ENCODE measurements at places on chromosomes 7 and 10. TPM values are rescaled to one million over a fixed set of nuclear protein-coding genes. Genes with fewer than 3 reads are reported as not detected.

Gene AGAP9
- 3.3 TPM for total RNA-seq

GRCh38 chr10:104260775-104261115 lies 6.1 kb downstream of the GSTO1 start:
- no peaks in the 10 kb centered on the region for H3K27me3 ChIP-seq
- H3K36me3 ChIP-seq = peaks cover 63% of the 10 kb centered on the region
- peak overlapping the region; percentile 61 for H3K4me3 ChIP-seq
- H3K27ac ChIP-seq = peak overlapping the region; percentile 82
- DNase-seq = peak; percentile 60

- peak overlapping the region; percentile 94 for H3K4me3 ChIP-seq
- peaks cover 56% of the 10 kb centered on the region for H3K4me1 ChIP-seq
- peaks cover 44% of the 10 kb centered on the region for H3K36me3 ChIP-seq
- H3K27me3 ChIP-seq = peaks cover 13% of the 10 kb centered on the region
- peak overlapping the region; percentile 88 for H3K27ac ChIP-seq
Observed at GRCh38 chr10:103659674-103660363, 166.3 kb downstream of the NEURL1 start.

GRCh38 chr10:102837230-102837721 lies at the start of gene CYP17A1:
Gene CYP17A1 (minus strand): TSS chr10:102837413. CDS start chr10:102837361, 52 bp downstream.
- H3K36me3 ChIP-seq = peaks cover 21% of the 10 kb centered on the region
- no peak for DNase-seq
- no peak within 1 kb of the TSS for H3K4me3 ChIP-seq
- no peak within 1 kb of the TSS for H3K27ac ChIP-seq
- H3K4me1 ChIP-seq = peaks cover 13% of the 10 kb centered on the region

Gene TMEM254
- 12.8 TPM for total RNA-seq

DNA sequence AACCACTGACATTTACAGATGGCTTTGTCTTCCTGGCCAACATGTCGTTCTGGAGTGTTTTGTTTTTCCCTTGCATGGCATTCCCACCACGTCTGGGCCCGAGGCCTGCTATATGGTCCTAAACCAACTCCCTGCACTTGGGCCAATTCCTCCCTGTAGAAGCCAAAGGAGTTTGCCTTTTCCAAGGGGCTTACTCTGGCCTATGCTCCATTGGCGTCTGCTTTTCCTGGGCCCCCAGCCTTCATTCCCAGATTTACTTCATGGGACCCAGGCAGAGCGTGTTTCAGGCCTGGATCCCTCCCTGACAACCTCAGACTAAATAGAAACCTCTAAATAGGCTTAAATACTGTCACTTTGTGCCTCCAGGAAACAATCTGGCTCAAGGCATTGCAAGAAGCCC lies 60.7 kb downstream of the MINDY4 start:
- no peaks in the 10 kb centered on the region for H3K4me1 ChIP-seq
- DNase-seq = no peak
- H3K27me3 ChIP-seq = peaks cover 11% of the 10 kb centered on the region
- H3K36me3 ChIP-seq = peaks cover 40% of the 10 kb centered on the region

Gene DHTKD1
- 13.8 TPM for total RNA-seq

DNA sequence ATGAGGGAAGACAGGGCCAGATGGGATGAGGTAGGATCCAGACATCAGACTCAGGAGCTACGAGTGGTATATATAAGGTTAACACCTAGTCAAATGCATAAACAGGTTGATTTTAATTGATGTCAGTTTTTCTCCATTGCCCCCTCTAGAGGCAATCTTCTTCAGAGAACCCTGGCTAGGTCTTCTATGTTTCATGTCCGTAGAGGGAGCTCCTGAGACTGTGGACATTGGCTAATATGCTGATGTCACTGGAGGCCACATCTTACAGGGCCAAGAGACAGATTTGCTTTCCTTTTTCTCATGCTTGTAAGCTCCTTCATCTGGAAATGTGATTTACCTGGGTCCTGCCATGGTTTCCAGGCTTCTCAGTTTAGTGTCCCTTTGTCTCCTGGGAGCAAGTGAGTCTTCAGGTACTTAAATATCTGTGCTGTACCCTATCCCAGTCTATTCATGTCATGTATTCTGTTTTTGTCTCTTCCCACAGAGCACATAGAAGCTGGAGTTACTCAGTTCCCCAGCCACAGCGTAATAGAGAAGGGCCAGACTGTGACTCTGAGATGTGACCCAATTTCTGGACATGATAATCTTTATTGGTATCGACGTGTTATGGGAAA lies 161.6 kb upstream of the PRSS1 start:
- H3K4me3 ChIP-seq = no peak overlapping the region
- H3K36me3 ChIP-seq = no peaks in the 10 kb centered on the region
- H3K27ac ChIP-seq = peak overlapping the region; percentile 69
- no peaks in the 10 kb centered on the region for H3K27me3 ChIP-seq
- peak; percentile 81 for DNase-seq

Gene DEPP1
- 0.78 TPM for total RNA-seq

Gene CPED1
- 99.8 TPM for total RNA-seq

DNA sequence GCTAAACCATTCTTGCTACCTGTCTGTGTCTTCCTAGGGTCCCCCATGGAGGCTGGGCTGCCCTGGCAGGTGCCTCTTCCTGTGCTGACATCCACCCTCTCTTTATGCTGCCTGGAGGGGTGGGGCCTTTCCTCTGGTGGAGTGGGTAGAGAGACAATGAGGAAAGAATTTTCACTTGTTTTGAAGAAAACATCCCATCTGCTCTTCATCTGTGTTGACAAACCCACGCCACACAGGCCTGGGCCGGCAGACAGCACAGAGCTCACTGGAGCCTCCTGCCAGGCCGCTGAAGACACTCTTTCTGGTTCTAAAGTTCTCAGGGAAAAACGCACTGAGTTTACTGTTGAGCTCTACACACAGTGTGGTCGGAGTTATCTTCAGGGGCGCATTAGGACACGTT lies 328.2 kb downstream of the GLRX3 start:
- no peak overlapping the region for H3K27ac ChIP-seq
- no peak for DNase-seq
- peaks cover 4% of the 10 kb centered on the region for H3K27me3 ChIP-seq
- H3K4me1 ChIP-seq = no peaks in the 10 kb centered on the region
- H3K4me3 ChIP-seq = no peak overlapping the region

- H3K27ac ChIP-seq = no peak overlapping the region
- H3K4me1 ChIP-seq = no peaks in the 10 kb centered on the region
- H3K4me3 ChIP-seq = no peak overlapping the region
Observed at GRCh38 chr7:15033039-15033438, 130.5 kb upstream of the DGKB start.

Gene STEAP4
- total RNA-seq = not detected

Gene KIF20B
- 15.4 TPM for total RNA-seq

GRCh38 chr10:129057856-129058663 lies 409.0 kb upstream of the MGMT start:
- H3K27ac ChIP-seq = no peak overlapping the region
- H3K36me3 ChIP-seq = no peaks in the 10 kb centered on the region
- no peak for DNase-seq
- H3K4me3 ChIP-seq = no peak overlapping the region
- H3K4me1 ChIP-seq = no peaks in the 10 kb centered on the region

GRCh38 chr7:134946260-134946659 lies 40.0 kb upstream of the AGBL3 start:
- no peak for DNase-seq
- peaks cover 65% of the 10 kb centered on the region for H3K4me1 ChIP-seq
- H3K4me3 ChIP-seq = peak overlapping the region; percentile 70
- peaks cover 79% of the 10 kb centered on the region for H3K36me3 ChIP-seq
- peaks cover 64% of the 10 kb centered on the region for H3K27me3 ChIP-seq

- peak; percentile 49 for DNase-seq
- no peak overlapping the region for H3K27ac ChIP-seq
- no peaks in the 10 kb centered on the region for H3K27me3 ChIP-seq
- H3K36me3 ChIP-seq = no peaks in the 10 kb centered on the region
Observed at GRCh38 chr7:19491821-19492452, 216.9 kb downstream of the POLR1F start.

Gene RNF32
- 1.4 TPM for total RNA-seq

- H3K36me3 ChIP-seq = peaks cover 25% of the 10 kb centered on the region
- peaks cover 47% of the 10 kb centered on the region for H3K4me1 ChIP-seq
- no peak for DNase-seq
- H3K4me3 ChIP-seq = peak overlapping the region; percentile 94
- H3K27ac ChIP-seq = peak overlapping the region; percentile 83
- H3K27me3 ChIP-seq = peaks cover 4% of the 10 kb centered on the region
Observed at GRCh38 chr10:14603534-14604102, 171.1 kb downstream of the FAM107B start.

Gene ATRNL1
- total RNA-seq = 0.29 TPM

DNA sequence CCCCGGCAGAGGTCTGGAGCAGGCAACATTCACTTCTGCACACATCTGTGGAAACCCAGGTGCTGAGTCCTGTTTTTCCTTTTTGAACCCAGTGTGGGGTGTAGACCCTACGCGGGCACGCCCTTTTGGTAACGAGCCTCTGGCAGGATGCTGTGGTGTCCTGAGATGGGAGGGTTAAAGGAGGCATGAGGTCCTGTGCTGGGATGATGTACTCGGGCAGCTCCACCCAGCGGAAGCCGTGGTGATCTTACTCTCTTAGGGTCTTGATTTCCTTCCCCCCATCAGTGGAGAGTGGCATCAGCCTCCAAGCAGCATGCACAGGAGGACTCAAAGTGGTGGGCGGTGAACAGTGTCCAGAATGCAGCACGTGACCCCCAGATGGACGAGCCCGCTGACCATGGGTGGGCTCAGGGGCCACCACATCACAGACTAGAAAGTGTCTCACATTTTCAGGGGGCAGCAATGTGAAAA lies 148.6 kb downstream of the DNAJB6 start:
- no peak overlapping the region for H3K27ac ChIP-seq
- peaks cover 6% of the 10 kb centered on the region for H3K27me3 ChIP-seq
- peaks cover 2% of the 10 kb centered on the region for H3K4me1 ChIP-seq

Gene H2BK1
- not detected for total RNA-seq

DNA sequence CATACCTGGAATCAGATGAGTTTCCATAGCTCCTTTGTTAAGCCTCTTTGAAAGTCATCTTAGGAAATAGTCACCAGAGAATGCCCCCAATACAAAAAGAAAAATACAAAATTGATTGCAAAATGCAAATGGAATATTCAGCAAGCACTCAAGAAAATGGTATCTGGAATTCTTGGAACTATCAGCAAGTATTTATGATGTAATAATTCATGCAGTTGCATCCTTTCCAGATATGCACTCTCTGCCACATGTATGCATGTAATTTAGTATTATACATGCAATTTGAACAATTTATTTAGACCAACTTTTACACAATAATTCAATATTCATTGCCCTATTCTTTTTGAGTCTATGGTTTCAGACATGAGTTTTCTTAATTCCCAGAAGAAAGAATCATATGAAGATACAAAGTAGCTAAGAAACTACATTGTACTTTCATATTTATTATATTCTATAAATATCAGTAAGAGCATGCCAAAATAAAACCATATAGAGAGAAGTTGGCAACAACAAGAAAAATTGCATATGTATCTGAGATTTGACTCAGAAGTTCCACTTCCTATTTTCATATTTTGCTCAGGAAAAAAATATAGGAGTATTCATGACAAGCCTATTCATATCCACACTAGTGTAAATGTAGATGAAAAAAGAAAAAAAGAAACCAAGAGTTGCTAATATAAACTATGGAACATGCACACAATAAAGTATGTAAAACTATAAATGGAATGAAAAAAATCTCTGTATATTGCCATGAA lies 338.5 kb downstream of the SEMA3D start:
- H3K27ac ChIP-seq = no peak overlapping the region
- H3K27me3 ChIP-seq = peaks cover 1% of the 10 kb centered on the region
- no peaks in the 10 kb centered on the region for H3K4me1 ChIP-seq
- H3K4me3 ChIP-seq = no peak overlapping the region

- no peaks in the 10 kb centered on the region for H3K27me3 ChIP-seq
- H3K27ac ChIP-seq = no peak overlapping the region
- peaks cover 49% of the 10 kb centered on the region for H3K36me3 ChIP-seq
- no peak for DNase-seq
Observed at GRCh38 chr10:13887761-13888160, 301.0 kb downstream of the PRPF18 start.

DNA sequence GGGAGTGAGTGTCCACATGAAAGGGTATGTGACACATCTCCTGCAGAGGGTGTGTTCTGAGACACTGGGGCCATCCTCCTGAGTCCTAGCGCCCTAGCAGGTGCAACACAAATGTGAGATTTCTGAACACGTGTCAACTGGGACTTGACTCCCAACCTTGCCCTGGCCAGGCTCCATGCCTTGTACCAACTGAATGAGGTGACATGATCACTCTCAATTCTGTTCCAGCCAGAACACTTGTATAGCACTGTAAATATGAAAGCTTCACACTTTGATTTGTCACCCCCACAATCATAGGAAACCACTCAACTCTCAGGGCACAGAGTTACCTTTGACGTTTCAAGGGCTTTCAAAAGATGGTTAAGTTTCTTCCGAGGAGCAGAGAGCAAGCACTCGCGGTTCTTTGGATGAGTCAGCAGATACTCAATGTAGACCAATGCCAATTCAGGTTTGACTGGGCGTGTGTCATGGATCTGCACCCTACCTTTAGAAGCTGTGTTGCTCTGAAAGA lies 48.6 kb downstream of the NCAPG2 start:
- peaks cover 13% of the 10 kb centered on the region for H3K4me1 ChIP-seq
- no peaks in the 10 kb centered on the region for H3K27me3 ChIP-seq
- H3K36me3 ChIP-seq = peaks cover 30% of the 10 kb centered on the region
- no peak overlapping the region for H3K27ac ChIP-seq

Gene ZNF282
- total RNA-seq = 20.9 TPM

Gene PRSS1
- total RNA-seq = not detected

Gene MLXIPL
- not detected for total RNA-seq

Gene OR2A1
- total RNA-seq = not detected

DNA sequence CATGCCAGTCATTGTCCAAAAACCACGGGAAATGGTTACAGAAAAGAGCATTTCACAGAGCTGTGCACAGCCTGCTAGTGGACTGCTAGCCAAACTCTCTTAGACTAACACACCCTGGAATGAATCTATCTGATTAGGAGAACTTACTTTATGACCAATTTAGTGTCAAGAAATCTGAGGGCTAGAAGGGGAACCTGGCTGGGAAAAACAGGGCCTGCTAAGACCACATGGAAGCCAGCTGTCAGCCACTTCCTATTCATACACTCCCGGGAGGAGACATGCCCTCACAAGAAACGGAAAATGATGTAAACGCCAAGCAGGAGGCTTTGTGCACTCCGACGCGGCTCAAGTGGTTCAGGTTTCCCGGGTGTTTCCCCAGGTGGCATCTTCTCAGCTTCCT lies 54.8 kb downstream of the MPP7 start:
- peaks cover 17% of the 10 kb centered on the region for H3K4me1 ChIP-seq
- no peak overlapping the region for H3K27ac ChIP-seq
- no peak overlapping the region for H3K4me3 ChIP-seq
- DNase-seq = no peak

DNA sequence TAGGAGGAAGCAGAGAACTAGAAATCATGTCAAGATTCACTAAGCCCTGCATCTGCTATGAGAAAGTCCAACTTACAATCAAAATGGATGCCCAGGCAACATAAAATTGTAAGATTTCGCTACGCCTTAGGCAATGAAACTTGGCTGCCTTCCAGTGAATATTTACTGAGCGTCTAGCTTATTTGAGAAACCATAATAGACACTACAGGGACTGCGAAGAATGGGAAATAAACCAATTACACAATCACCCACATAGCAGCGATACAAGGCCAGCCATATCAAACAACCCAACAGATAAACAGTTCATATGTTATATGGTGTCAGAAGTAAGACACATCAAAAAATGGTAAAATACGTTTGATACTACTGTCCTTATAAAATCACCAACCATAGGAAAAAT lies 545.0 kb upstream of the C7orf33 start:
- no peak overlapping the region for H3K4me3 ChIP-seq
- H3K4me1 ChIP-seq = no peaks in the 10 kb centered on the region
- no peak for DNase-seq
- H3K27me3 ChIP-seq = no peaks in the 10 kb centered on the region

Gene MINPP1
- 33.2 TPM for total RNA-seq

- peaks cover 5% of the 10 kb centered on the region for H3K4me1 ChIP-seq
- peaks cover 2% of the 10 kb centered on the region for H3K36me3 ChIP-seq
- DNase-seq = peak; percentile 84
- H3K27ac ChIP-seq = peak within 1 kb of the TSS; percentile 45
- H3K4me3 ChIP-seq = peak within 1 kb of the TSS; percentile 93
Observed at GRCh38 chr7:100852048-100852872, at the start of gene SLC12A9. Gene SLC12A9 (plus strand): TSS chr7:100852713. CDS start chr7:100854198, 1,485 bp downstream.
